Fibroblast of skin of left quadriceps (primary cell): ENCODE measurements at places on chromosomes 7 and 10.

DNA sequence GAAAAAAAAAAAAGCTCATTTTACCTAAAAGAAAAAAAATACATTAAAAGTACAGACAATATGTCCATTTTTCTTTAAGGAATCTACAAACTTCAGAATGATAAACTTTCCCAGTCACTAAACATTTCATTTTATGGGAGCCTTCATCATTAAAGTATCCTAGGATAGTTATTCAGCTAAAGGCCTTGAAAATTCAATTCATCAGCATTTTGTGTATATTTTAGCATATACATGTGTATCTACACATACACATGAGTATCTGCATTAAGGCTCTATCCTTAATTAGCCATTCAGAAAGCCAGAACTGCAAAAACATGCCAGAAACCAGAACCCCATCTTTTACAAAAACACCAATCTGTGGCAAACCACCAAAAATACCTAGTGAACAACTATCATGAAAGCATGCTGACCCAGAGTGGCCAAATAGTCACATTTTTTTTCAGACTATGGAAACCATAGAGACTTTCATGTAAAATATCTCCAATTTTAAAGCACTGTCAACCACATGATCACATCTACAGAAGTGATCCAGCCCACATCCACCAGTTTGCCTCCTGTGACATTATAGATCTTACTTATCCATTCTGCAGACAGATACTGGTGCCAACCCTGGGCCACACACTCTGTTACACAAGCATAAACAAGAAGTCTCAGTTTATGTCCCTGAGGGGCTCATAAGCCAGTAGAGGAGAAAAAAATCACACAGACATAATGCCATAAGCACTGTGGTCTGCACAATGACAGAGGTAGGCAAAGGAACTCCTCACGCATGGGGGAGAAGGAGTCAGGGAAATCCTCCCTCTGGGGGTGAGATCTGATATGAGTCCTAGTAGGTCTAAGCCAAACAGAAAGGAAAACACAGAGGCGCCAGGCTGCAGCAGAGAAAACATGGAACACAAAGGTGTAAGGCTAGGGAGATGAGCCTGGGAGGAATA is 79.2 kb downstream of the SRPK2 start:
- DNase-seq, result no peak

DNA sequence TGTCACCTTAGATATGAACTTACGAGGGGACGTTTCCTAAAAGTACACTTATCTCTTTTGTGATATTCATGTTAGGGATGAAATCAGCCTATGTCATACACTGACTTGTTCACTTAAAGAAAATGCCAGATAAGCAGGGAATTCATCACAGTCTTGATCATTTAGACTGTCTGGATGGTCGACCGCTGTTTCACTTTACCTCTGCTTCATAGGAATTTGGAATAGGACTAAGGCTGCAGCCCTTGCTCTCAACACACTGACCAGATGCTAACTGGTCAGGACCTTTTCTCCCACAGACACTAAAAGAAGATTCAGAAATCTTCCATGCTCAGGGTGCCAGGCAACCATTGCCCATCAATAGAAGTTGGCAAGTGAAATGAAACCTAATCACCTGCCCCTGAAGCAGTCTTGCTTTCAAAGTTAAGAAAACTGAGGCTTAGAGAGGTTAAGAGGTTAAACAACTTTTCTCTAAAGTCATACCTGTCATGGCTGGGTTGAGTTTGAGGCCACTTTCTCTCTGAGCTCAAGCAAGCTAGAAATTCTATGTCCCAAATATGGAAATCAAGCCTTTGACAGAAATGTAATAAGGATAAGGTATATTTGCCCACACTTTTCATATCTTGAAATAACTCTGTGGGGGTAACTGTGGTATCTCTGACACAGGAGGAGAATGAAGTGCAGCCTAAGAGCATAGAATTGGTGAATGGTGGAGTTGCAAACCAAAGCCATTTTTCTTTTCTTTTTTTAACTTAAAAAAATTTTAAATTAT is 77.1 kb downstream of the MAP3K8 start:
- DNase-seq, result no peak

- no peak for DNase-seq
Observed at GRCh38 chr10:491667-492424, 197.6 kb downstream of the DIP2C start.

GRCh38 chr10:82072124-82072523 is 197.1 kb downstream of the NRG3 start:
- DNase-seq, result no peak

GRCh38 chr10:44293842-44294241 is 91.1 kb downstream of the CXCL12 start:
- DNase-seq, result no peak

DNA sequence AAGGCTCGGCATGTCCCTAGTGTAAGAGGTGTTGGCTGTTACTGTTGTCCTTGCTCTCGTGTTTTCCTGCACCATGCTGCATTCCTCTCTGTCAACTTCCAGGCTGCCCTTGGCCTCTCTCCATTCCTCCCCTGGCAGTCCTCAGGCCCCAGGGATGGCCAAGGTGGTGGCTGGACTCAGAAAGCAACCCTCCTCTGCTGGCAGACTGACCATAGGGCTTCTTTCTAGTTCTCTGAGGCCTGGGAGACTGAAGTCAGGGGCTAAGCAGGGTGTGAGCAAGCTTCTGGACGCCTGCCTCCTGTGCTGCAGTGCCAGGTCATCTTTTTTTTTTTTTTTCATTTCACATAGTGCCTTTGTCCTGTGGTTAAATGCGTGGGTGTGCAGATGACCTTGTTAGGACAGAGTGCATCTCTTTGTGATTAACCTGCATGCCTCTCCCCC is 72.0 kb downstream of the GOLGA7B start:
- no peak for DNase-seq

DNA sequence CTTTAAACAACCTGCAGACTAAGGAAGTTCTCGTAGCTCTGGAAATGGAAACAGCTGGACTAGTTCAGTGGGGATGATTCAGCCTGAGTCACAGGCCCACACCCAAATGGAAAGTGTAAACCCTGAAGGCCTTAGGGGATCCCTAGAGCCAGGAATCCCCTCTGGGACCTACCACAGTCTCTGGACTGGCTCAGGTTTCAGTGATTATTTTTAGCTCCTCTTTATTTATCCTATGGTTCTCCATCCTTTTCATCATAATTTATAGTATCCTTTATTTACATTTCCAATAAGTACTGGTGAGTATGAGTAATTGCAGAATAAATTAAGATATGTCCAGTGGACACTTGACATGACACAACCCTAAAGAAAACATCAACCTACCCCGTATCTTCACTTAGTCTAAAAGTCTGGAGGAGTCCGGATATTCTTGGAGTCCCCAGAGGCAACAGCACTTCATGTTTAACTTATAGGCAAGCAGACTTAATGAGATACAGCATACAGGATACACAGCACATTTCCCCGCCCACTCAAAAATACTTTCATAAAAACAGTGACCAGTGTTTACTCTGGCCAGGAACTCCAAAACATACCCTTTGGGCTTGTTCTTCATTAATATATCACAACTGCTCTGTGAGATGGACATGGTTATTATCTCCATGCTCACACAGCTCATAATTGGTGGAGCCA is 28.4 kb upstream of the SEMA3E start:
- DNase-seq, result peak; percentile 90

DNA sequence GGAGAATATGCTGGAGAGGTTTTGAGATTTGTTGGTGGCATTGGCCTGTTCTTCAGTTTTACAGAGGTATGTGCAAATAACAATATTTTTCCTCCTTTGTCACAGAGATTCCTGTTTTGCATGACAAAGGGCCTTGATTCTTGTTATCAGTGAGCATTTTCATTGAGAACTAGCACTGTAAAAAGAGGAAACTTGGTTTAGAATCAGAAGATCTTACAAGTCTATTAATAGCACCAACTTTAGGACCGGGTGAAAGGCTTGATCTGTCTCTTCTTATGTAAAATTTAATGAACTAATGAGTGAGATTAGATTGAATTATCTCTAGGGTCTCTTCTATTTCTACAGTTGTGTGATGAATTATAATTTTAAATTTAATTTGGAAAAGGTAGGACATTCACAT is 25.5 kb downstream of the TSPAN13 start:
- DNase-seq, result no peak

DNA sequence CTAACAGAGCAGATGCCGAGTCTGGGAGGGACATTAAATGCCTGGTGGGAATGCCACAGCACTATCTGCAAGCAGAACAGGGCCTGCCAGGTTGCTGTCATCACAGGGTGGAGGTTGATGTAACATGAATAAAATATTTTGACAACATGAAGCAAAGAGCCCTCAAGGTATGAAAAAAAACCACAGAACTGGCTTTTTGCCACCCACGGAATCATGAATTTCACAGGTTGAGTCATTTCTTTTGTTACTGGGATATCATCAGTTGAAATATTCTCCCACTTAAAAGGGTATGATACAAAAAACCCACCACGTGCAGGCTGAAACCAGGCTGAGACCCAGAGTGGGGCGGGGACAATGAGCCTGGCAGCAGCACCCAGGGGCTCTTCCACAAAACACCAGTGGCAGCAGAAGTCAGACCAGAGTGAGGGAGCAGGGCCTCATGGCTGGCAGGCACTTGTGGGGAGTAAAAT is 220.1 kb downstream of the TNS3 start:
- DNase-seq, result peak; percentile 89

DNA sequence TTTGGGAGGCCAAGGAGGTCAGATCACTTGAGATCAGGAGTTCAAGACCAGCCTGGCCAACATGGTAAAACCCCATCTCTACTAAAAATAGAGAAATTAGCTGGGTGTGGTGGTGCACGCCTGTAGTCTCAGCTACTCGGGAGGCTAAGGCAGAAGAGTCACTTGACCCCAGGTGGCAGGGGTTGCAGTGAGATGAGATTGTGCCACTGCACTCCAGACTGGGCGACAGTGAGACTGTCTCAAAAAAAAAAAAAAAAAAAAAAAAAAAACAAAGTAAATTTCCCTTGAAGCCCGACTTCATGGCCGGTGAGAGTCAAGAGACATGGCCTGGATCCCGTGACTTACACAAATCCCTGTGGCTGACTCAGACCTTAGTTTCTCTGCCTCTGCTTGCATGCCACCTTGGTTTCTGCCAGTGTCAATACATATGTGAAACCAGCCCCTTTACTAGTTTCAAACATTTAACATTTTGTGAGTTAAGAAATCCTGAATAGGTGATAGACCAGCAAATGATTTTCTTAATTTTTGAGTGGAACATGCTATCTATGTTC is 62.8 kb downstream of the ZEB1 start:
- no peak for DNase-seq

DNA sequence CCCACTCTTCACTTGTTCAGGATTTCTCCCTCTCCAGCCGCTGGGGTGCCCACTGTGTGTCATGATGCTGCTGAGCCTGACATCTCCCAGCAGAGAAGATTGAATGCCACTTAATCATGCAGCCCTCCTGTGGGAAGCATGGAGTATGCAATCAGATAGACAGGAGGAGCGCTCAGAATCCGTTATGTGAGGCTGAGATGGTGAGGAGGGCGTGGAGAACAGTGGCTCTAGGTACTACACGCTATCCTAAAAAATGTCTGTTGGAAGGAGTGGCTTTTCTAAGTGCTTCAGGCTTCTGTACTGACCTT is 334.3 kb downstream of the LRMDA start:
- DNase-seq, result no peak

DNA sequence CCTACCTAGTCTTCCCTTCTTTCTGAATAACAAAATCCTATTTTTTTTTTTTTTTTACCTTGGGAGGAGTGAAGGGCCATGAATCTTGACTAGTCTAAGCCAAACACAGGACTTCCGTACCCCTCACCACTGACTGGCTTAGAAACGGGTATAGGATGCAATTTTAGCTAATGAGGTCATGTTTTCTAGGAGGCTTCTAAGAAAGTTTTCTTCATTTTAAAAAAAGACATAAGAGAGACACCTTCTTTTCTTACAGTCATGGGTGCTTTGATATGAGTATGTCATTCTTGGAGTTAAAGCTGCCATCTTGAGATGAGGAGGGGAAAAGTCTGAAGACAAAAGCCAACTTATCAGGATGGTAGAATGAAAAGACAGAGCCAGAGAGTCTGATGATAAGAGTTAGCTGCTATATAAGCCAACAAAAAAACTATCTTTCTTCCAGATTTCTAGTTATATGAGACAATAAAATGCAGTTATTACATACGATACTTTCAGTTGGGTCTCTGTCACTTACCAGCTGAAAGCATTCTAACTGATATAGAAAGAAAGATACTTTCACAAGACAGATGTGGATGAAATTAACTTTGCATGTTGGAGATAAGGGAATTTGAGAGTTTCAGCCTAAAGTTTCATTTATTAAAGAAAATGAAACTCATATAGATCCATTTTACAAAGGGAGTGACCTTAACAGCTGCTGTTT is 34.0 kb downstream of the ZNF438 start:
- no peak for DNase-seq

GRCh38 chr7:2923886-2924574 is 79.9 kb upstream of the GNA12 start:
- no peak for DNase-seq

- DNase-seq, result no peak
Observed at GRCh38 chr7:17147409-17147808, 151.0 kb upstream of the AHR start.

GRCh38 chr10:122140461-122140902 is 130.6 kb upstream of the BTBD16 start:
- no peak for DNase-seq

DNA sequence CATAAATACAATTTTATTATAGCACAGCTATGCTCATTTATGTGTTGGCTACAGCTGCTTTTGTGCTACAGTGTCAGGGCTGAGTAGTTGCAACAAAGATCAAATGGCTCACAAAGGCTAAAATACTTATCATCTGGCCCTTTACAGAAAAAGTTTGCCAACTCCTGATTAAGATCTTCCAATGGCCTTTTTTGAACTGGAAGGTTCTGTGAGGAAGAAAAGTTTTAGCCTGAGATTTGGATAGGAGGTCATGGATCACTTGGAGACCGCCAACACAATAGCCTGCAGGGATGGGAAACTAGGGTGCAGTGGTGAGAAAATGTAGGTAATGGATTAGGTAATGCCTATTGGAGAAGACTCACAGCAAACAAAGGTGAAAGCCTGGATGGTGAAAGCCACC is 169.8 kb downstream of the NOC3L start:
- no peak for DNase-seq

DNA sequence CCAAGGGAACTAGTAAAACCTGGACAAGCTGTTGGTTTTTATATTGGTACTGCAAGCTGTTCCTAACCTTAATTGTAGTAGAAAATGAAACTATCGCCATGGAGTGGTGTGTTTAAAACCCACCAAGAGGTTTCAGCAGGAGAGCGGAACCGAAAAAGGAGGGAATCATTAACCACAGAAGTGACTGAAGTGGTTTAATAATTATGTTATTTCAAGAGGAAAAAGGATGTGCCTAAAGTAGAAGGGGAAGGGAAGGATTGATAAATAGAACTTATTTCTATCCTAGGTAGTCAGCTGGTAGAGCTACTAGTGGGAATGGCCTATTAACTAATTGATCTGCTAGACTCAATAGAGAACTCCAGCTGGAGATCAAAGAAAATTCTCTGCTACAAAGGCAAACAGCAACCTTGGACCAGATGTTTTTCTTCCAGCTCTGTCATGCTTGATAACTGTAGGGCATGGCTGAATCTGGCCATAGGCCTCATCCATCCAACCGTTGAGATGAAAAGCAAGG is 91.8 kb downstream of the BAMBI start:
- DNase-seq, result no peak

DNA sequence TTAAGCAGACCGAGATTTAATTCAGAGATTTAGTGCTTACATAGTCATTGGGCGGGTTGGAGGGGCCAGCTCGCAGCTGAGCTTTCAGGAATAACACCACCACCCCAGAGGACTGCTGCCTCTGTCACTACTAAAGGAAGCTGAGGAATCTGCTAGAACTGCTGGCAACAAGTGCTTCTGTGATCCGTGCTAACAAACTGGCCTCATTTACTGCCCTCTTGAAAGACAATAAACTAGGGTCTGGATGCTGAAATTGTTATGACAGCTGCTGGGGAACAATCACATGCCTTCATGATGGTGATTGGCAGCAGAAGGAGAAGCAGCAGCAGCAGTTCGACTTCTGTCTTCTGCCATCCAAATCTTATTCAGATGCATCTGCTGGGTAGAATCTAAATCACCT is 285.5 kb upstream of the TAC1 start:
- no peak for DNase-seq
